CD4-positive, alpha-beta T cell (primary cell): ENCODE measurements at places on chromosomes 6 and 20.

GRCh38 chr20:24694157-24694726, 224.8 kb downstream of the SYNDIG1 start:
- DNase-seq: no peak

GRCh38 chr6:95578106-95578410, 723 bp downstream of the MANEA start:
- DNase-seq: no peak

- no peak for DNase-seq
Observed at GRCh38 chr6:70675822-70676221, 8.1 kb downstream of the SMAP1 start.

DNA sequence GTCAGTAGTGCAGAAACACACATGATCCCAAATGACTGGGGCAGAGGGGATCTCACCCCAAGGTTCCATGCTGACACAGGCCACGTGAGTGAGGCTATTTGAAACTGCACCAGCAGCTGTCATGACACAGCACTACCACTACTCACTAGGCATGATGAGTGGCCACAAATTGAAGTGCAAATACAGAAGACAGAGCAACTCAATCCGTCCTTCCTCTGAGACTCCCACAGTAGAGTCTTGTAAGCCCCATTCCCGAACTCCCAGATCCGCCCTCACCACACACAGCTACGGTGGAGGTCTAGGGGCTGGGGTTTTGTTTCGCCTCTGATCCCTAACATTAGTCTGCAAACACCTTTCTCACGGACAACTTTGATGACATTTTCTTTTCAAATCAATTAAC, 113.3 kb upstream of the NUP153 start:
- no peak for DNase-seq

DNA sequence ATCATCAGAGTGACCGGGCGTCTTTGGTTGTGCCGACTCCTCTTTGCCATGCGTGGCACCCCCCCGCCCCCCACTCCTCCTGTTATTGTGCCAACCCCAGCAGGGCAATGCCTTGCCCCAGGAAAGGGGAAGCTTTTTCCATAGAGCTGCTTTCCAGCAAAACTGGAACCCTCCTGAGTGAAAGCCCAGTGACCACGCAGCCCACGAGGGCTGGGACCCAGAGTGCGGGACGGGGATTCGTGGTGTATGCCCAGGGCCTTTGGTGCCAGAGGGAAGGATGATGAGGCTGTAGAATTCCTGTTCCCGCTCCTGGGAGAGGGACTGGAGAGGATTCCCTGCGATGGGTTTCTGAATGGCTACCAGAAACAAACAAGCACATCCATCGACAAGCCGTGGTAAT, 116.8 kb upstream of the BACH2 start:
- DNase-seq: no peak

DNA sequence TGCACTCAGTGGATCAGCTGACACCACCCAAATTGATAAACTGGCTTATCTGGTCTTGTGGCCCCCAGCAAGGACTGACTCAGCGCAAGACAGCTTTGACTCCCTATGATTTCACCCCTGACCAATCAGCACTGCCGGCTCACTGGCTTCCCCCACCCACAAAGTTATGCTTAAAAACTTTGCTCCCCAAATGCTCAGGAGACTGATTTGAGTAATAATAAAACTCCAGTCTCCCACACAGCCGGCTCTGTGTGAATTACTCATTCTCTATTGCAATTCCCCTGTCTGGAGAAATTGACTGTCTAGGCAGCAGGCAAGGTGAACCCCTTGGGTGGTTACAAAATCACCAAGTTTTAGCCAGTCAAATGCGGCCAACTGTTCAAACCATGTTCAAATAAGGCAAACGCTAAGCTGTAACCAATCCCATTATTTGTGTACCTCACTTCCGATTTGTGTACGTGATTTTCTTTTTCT, 32.5 kb downstream of the SLC22A2 start:
- no peak for DNase-seq

DNA sequence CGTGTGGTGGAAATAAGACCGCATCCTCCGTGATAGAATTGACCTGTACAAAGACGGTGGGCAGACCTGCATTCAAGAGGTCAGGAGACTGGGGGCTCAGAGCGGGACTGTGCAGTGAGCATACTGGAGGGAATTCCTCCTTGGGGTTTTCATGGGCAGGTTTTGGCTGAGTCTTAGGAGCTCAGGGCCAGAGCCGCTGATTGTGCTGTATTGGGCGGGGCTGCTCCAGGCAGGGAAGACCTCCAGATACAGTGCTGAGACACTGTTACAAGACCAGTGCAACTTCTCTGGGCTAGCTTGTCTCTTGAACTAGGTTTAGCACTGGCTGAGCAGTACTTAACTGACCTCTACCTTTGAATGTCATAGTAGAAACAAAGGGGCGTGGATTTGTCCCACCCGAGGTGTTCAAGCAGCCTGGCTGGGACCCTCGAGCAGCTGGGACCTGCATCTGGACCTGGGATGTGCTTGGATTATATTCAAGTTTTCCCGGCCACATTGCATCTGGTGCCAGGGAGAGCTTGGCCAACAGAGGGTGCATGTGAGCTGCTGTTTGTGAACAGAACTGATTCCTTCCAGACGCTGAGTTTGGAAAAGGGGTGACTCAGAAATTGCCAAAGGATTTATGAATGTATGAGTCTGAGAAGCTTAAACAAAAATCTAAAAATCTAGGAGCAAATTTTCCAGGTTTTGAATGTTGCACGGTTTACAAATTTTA, 33.4 kb upstream of the SLC22A1 start:
- no peak for DNase-seq

GRCh38 chr20:6439737-6440442, 317.1 kb upstream of the FERMT1 start:
- no peak for DNase-seq

GRCh38 chr6:131290955-131291354, 155.7 kb downstream of the AKAP7 start:
- no peak for DNase-seq

- DNase-seq: no peak
Observed at GRCh38 chr6:131061751-131062119, 1.3 kb downstream of the EPB41L2 start.

GRCh38 chr6:141321493-141322347, 811.0 kb upstream of the GJE1 start:
- DNase-seq: no peak

- DNase-seq: no peak
Observed at GRCh38 chr6:144390886-144391285, 105.8 kb downstream of the UTRN start.

DNA sequence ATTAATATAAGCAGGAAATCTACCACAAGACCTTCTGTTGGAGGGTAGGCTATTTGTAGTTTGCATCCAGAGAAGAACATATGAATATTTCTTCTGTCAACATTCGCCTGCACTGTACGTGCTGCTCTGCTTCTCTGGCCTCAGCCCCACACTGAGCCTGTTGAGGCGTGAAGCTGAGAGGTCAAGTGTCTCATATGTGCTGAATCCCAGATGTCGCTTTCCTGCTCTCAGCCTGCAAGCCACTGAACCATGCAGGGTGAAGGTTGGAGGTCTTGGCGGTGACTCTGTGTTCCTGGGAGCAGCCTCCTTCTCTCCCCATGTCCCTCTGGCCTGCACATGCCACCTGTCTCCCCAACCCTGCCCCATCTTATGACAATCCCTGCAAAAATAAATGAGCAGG, 83.6 kb downstream of the TMEM170B start:
- no peak for DNase-seq

DNA sequence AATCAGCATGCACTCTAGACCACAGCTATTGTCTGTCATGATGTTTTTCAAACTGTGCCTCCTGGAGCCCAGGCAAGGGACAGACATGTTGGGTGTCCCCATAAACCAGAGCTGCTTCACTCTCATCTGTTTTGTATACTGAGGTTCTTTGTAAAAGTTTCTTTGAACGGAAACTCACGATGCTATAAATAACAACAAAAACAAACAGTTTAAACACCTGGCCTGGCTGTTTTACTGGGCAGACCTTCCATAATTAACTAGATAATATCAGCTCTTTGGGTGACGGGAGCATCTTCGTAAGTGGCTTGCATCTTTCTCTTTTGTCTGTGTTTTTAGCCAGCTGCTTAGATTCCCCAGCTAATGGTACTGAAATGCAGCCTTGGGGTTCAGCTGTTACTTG, 190.3 kb downstream of the ZDHHC14 start:
- no peak for DNase-seq

GRCh38 chr6:48474830-48475229, 363.8 kb upstream of the PTCHD4 start:
- DNase-seq: no peak

GRCh38 chr6:13355999-13356785, 27.9 kb upstream of the TBC1D7 start:
- DNase-seq: no peak

DNA sequence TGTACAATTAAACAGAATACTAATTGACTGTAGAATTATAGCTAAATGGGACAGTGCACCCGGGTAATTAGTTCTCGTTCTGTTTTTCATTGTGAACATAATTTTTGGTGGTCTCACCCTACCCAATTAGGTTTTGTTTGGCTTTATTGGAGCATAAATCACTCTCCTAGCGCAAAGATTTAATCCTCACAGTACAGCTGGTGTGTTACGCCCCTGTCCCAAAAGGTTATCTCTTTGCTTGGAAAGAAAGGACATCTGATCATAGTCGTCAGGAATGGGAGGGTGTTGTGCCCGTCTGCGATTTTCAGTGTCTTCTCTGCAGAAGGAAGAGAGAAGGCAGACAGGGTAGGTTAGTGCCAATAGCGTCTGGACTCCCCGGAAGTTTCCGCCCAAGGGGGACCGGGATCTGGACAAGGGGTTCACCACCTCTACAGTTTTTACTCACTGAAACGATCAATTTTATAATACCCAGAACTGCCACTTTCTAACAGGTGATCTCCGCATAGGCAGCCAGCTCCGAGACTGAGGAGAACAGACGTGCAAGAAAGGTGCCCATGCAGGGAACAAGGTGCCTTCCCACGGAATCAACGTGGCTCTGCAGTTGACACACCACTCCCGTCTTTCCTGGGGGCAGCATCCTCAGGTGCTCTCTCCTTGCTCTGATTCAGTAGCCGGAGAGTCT, 617.4 kb upstream of the CDH4 start:
- DNase-seq: no peak
